Hepatocyte (in vitro differentiated cells): ENCODE measurements at places on chromosomes 1 and 21. TPM values are rescaled to one million over a fixed set of nuclear protein-coding genes. Genes with fewer than 3 reads are reported as not detected.

The CBR3 gene
- 0.22 and 0.56 TPM in 2 replicates for polyA plus RNA-seq

The CORT gene
- 0.19 and 0.27 TPM in 2 replicates for polyA plus RNA-seq

The THEM5 gene
- polyA plus RNA-seq, result 0.21 and 0.32 TPM in 2 replicates

The CFAP45 gene
- polyA plus RNA-seq, result not detected in 2 replicates

The HENMT1 gene
- 3.0 and 3.8 TPM in 2 replicates for polyA plus RNA-seq

The INPP5B gene
- polyA plus RNA-seq, result 6.1 and 9.3 TPM in 2 replicates

The RPE65 gene
- polyA plus RNA-seq, result 0.39 TPM in 1 of 2 replicates, not detected in the other

The HMCN1 gene
- 2.0 and 2.3 TPM in 2 replicates for polyA plus RNA-seq

The SPRR2G gene
- not detected in 2 replicates for polyA plus RNA-seq

The BCAR3 gene
- 22.5 and 23.7 TPM in 2 replicates for polyA plus RNA-seq

The GPX7 gene
- polyA plus RNA-seq, result 56.4 and 58.0 TPM in 2 replicates

The CTXND2 gene
- 0.16 TPM in 1 of 2 replicates, not detected in the other for polyA plus RNA-seq

The CADM3 gene
- polyA plus RNA-seq, result 0.69 and 0.77 TPM in 2 replicates

The SELL gene
- 1.1 and 2.2 TPM in 2 replicates for polyA plus RNA-seq

The SYT11 gene
- polyA plus RNA-seq, result 0.39 and 0.71 TPM in 2 replicates

The CENPL gene
- 4.2 and 5.8 TPM in 2 replicates for polyA plus RNA-seq

The ZBTB8B gene
- polyA plus RNA-seq, result 0.22 and 0.28 TPM in 2 replicates

The OR6N1 gene
- not detected in 2 replicates for polyA plus RNA-seq

The RXRG gene
- polyA plus RNA-seq, result 1.5 TPM in 1 of 2 replicates, not detected in the other

The USP33 gene
- polyA plus RNA-seq, result 36.3 and 37.2 TPM in 2 replicates

The GPR61 gene
- polyA plus RNA-seq, result 0.88 and 1.1 TPM in 2 replicates

The MYOG gene
- not detected in 2 replicates for polyA plus RNA-seq

The TSSK3 gene
- 1.4 and 1.5 TPM in 2 replicates for polyA plus RNA-seq

The LCE2B gene
- not detected in 2 replicates for polyA plus RNA-seq
